ENCODE measurements at places on chromosomes 6 and 20.

DNA sequence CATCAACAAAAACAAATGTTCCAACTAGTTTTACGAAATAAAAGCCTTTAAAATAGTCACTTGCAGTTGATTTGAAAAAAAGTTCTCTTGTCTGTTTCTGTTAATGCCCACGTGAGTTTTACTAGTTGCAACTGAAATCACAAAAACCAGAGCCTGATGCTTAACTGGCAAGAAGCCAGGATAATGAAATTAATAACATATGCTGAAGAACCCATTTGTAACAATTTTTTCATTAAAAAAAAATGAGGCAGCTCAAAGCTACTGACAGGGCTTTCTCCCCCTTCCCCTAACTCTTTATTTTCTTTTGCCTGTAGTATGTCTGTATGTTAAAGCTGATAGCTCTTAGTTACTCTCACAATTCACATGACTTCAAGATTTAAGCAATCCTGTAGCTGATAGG lies 132.7 kb upstream of the EYA4 start:
- DNase-seq, result no peak

- no peak for DNase-seq
Observed at GRCh38 chr6:44029444-44030185, 97.6 kb downstream of the MRPL14 start.

DNA sequence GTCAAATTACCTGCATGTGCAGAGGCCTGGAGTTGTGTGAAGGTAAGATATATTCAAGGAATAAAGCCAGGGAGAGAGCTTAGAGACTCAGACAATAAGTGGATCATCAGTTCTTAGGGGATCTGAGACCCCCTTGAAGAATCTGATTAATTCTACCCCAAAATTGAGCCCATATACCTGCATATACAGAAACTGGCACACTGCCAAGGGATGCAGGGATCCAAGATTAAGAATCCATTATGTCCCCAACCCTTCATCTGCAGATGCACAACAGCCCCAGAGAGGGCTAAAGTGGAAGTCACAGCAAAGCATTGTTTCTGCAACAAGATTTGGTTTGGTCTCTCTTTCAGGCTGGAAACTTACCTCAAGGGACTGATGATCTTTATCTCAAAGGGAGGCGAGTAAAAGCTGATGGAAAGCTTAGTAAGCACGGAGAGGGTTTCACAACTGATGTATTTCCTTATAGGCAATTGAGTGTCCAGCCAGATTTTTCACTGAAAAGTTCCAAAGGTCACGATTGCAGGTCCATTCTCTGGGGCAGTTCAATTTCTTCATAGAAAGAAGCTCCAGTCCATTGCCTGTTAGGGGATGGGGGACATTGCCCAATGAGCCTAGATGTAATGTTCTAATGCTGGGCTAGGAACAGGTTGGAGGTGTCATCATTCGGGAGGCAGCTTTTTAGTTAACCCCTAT lies 20.9 kb upstream of the STK35 start:
- no peak for DNase-seq

DNA sequence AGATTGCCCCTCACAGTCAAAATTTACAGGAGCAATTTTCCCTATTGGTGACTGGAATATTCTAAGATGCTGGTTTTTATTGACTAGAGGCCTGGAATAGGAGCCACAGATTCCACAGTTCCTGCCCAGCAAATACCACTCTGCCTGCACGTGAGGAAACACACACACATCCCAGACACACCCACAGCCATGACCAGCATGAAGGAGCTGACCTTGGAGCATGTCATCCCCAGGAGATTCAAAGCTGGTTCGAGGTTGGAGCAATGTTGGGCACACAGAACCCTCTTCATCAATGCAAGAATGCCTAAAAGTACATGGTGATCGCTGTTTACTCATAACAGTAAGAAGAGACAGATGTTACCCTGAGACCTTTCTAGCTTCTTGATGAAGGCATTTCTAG lies 244.6 kb upstream of the FOXQ1 start:
- DNase-seq, result no peak

DNA sequence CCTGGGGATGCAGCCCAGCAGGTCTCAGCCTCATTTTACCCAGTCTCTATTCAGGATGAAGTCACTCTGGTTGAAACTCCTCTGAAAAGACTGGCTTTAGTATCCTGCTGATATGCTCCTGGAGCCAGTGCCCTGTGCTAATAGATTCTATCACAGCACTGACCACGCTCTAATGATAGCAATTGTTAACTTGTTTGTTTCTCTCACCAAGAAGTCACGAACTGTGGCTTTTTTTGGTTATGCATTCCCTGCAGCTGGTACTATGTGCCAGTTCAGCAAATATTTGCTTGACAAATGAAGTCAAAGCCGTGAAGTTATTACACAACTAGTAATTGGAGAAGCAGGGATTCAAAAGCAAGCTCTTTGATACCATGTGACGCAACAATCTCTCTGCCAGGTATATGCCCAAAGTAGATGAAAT lies 754.6 kb downstream of the KIF16B start:
- DNase-seq, result no peak

DNA sequence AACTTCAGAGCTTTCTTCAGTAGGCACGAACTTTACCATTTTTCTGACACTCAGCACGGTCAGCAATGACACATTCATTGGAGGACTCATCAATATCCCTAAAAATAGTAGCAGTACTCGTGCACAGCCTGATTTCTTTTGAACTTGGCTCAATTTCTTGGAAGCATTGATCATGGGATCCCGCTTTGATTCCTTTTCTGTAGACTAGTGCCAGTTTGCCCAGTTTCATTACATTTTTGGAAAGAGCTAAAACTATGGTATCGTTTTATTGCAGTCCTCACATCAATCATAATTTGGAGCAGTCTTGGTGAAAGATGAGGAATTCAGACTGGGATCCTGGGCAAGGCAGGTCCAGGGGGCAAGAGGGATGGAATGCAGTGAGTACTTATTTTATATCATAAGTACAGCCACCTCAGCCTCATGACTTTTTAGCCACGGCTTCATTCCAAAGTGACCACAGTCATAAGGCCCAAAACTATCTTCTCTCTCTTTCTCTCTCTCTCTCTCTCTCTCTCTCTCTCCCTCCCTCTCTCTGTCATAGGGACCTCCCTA lies 170.9 kb upstream of the AKAP12 start:
- no peak for DNase-seq

Measured in stimulated activated CD8-positive, alpha-beta memory T cell treated with anti-CD3 and anti-CD28 coated beads, Interleukin-7, amount 100 ng/mL, for 1 hour (primary cell).